ENCODE measurements at places on chromosomes 6 and 20.
A peak's percentile ranks its signal among the peaks of the same experiment; 100 is the strongest.

DNA sequence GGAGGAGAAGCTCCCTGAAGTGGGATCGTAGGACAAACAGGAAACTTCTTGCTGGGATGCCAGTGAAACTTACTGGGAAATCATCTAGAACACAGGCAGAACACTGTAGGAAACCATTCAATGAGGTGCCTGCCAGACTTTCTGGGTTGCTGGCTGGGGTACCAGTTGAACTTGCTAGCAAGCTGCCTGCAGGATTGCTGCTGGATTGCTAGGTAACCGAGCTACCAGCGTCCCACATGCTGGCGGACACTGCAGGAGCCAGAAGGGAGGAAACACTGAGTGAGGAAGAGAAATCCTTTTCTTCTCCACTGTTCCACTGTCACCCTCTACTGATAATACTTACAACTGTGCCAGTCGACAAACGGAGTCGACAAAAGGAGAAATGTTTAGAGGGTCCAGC, 91.3 kb upstream of the SLC35B3 start:
- DNase-seq, result no peak

DNA sequence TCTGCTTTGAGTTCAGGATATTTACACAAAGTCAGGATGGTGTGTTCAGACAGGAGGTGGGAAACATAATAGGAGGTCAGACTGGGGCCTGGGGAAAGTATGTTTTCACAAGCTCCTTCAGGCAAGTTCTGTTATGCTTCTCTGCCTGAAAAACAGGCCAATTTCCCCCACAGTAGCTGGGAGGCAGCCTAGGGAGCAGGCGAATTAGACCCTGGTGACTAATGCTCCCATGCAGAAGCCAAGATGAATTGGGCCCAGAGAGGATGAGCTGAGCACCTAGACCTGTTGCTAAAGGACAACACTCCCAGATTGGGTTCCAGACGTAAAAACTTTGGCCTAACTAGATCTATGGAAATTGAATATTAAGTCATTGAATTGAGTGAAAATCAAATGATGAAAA, 142.2 kb upstream of the MAP3K7 start:
- DNase-seq, result no peak

DNA sequence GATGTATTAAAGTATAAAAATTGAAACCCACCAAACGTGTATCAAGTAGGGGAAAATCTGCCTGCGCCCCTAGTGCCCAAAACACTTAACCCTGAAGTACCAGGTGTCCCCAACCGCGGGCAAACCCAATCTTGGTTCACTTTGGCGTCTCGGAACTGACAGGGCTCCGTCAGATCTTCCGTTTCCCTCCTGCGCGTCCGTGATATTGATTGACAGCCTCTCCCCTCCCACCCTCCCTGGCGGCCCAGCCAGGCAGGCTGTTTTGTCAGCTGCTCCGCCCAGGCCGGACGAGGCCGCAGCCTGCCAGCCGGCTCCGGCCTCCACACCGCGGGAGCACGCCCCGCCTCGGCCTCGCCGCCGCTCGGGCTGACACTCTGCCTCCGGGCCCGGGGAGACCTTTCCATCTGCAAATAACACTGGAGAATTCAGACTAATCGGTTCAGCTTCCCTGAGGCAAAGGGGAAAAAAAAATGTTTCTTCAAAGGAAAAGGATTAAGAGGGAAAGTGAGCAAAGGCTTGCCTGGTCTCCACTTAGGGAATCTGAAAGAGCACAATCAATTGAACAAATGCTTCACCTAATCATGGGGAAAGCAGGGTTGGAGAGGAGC, 234.9 kb upstream of the MCHR2 start:
- DNase-seq, result peak; percentile 11

DNA sequence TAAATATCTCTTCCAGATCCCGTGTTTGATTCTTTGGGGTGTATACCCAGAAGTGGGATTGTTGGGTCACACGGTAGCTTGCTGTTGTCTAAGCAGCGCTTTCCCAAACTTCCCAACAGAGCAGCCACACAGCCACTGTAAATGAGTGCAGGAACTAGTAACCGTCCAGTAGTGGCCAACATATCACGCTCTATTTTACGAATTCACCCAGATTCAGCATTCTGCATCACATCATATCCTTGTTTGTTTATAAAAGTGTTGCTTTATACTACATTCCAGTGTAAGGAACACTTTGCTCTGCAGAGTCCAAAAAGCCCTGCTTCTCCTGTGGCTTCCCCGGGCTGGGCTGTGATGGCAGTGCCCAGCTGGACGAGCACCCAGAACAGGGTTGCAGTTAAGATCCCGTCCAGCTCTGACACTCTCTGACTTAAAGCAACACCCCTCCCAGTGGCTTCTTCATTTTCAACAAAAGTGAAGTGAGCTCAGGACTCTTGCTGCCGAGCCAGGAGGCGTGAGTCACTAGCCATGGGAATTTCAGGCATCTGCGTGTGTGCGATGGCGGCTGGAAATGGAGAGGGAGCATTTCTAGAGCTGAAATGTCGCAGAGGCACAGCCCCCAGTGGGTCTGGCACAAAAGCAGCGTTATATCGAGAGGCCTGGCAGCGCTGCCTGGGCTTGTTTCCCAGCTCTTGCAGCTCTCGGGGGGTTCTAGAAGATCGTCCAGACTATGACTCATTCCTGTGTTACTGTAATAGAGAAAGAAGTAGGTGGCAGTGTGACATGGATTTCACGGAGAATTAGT, 216.3 kb upstream of the ECI2 start:
- DNase-seq, result no peak

DNA sequence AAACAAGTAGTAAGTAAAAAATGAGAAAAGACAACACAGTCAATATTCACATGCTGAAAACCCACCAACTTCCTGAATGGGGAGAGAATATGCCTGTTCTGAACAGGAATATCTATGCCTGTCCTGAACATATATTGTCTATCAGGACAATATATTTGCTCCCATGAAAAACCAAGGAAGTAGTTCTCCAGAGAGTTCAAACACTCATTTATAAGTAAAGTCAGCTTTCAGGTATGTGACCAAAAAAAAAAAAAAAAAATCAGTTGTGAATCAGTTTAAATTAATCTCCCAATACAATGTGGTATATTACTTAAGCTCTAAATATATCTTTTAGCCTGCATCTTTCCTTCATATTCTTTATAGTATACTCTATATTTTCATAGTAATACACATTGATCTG, 119.5 kb downstream of the MYB start:
- DNase-seq, result no peak

GRCh38 chr6:106082735-106083398, 3.3 kb upstream of the PRDM1 start:
- no peak for DNase-seq

DNA sequence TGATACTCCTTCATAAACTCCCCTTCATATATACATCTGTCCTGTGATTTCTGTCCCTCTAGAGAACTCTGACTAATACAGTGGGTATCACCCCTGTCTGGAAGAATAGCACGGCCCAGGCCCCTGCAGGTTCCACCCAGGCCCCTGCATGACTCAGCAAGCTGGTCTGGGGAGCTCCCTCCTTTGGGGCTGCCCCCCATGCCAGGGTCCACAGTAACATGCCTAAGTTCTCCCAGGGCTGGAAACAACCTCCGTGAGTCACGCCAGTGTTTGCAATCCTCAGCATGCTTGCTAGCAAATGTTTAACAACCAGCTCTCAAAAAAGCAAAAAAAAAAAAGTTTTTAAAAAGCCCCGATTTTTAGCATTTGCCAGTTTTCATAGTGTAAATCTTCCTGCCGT, 134.3 kb upstream of the CDH4 start:
- DNase-seq, result no peak

GRCh38 chr20:58971429-58971828, 9.6 kb upstream of the NELFCD start:
- no peak for DNase-seq

GRCh38 chr20:38779247-38780097, 26.0 kb upstream of the PPP1R16B start:
- no peak for DNase-seq

DNA sequence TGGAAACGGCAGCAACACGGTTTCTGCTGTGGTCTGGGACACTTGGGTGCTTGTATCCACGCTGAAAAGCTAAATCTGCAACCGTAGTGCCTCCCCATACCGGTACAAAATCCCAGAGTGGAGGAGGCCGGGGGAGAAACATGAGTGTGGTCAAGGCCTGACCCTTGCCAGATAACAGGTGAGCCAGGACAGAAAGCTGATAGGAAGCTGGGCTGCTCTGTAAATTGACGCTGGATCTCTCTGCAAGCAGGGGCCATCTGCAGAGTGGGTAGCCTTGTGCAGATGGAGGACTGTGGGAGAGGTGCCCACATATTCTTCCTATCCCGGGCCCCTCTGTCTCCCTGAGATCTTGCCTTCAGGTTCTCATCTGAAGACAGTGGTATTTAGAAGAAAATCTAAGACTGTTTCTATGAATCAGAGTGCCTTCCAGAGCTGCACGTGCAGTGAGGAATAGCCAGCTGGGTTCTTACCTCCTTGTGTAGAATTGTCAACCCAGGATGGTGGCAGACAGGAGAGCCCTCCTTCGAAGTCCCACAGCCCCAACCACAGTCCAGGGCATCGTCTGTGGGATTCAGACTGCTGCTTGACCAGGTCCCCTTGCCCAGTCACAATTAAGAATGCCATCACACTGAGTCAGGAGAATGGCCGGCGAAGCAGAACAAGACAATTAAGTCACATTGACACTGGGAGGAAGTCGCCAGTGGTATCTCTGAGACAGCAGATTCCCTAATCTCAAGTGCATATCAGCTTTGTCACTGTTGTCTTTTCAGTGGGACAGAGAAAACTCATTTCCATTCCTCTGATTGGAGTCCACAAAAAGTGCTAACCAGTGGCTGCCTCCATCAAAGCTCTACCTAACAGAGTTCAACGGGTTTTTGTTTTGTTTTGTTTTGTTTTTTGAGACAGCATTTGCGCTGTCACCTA, 100.0 kb upstream of the RIPOR2 start:
- no peak for DNase-seq

DNA sequence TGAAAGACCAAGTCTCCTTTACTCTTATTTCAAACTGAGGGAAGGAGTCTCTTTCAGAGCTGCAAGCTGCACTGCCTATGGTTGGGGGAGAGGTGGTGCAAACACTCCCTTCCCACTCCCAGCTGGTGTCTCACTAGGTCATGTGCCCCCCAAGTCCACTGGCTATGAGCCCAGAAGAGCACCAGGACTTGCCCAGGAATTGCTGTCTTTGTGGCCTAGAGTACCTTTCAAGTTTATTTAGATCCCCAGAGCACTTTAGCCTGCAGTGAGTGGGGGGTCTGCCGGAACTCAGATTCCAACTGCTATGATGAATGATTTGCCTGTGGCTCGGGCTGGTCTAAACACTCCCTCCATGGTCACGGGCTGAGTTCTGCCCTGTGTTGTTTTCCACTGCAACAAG, 192.6 kb upstream of the CITED2 start:
- DNase-seq, result no peak

GRCh38 chr20:18712131-18712530, 101.5 kb upstream of the SCP2D1 start:
- no peak for DNase-seq

- DNase-seq, result no peak
Measured at GRCh38 chr20:46717818-46718541, 8.5 kb downstream of the SLC2A10 start.

GRCh38 chr6:16199804-16200203, 38.6 kb upstream of the GMPR start:
- DNase-seq, result no peak

DNA sequence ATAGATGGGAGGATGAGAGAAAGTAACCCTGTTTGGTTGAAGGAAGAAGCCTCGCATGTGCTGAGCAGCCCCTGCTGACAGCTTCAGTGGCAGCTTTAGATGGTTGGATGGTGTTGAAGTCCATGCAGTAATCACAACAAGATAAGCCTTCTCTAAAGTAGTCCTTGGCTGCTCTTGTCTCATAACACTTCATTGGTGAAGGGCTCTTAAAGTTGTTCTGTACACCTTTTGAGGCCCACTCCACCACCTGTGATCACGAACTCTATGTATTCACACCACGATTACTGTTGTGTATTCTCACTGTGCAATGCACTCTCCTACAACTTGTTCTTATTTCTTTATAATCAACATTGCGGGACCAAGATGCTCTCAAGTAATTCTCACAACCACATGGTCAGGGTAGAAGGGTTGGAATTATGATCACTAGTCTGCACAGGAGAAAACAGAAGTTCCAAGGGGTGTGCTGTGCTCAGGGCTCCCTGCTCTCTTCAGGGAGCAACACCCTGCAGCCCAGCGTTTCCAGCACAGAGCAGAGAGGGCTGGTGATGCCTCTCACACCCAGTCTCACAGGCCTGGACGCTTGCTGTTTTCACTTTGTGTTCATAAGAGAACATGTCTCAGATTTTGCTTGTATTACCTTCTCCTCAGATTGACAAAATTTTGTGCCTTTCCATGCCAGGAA, 294.4 kb downstream of the SMOC2 start:
- DNase-seq, result no peak

- DNase-seq, result no peak
Measured at GRCh38 chr6:56246881-56247653, at the start of gene COL21A1. TSS of gene COL21A1 (minus strand) at chr6:56247580. CDS start at chr6:56182618, 64,962 bp downstream.

DNA sequence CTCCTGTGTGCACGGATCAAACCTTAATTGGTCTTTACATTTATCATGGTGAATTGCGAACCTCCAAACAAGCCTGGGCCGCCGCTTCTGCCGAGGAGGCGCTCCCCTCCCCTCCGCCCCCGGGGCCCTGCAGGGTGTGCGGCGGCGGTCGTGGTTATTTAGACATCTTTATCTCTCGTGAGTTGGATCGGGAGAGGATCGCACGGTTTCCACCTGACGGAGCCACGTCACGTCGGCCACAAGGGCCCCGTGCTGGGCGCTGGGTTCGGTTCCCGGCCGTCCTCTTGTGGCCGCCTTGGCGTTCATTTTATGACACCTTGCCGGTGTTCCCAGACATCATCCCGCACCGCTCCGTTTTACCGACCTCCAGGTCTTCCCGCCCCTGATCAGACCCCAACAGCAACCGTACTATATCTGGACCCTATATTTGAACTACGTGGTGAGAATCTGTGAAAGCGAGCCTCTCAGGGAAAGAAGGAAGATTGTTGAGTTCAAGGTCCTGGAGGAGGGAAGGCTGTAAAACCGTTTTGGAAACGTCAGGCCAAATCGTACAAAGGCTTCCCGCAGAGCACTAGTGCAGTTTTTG, 1.3 kb upstream of the CNR1 start:
- DNase-seq, result no peak

DNA sequence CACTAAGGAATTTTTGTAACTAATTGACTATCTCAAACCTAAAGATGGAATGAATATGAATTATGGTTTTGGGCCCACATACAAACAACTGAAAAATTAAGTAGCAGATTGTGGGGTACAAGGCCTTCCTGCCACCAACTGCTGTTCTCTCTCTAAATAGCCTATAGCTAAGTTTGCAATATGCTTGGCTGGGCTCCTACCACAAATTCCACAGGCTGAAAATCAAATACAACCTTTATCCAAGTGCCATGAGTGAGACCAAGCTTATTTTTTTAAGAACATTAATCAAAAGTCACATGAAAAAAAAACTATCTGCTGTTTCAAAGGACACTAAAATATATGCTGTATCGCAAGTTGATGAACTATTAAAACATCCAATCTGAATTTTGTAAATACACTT, 52.1 kb downstream of the TENT5A start:
- DNase-seq, result no peak

Data from activated CD4-positive, CD25-positive, alpha-beta regulatory T cell treated with anti-CD3 and anti-CD28 coated beads, Interleukin-2, amount 50 U/mL, for 16 hours (primary cell).